ENCODE measurements at places on chromosomes 3 and 15.

DNA sequence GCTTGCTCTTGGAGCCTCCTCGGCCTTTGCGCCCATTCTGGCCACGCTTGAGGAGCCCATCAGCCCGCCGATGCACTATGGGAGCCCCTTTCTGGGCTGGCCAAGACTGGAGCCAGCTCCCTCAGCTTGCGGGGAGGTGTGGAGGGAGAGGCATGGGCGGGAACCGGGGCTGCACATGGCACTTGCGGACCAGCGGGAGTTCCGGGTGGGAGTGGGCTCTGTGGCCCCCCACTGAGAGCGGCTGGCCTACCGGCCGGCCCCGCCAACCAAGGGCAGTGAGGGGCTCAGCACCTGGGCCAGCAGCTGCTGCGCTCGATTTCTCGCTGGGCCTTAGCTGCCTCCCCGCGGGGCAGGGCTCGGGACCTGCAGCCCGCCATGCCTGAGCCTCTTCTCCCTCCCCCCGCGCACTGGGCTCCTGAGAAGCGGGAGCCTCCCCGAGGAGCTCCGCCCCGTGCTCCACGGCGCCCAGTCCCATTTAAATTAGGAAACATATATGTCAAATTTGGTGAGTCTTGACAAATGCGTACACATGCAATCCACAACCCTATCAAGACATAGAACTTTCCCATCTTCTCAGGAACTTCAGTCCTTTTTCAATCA is 97.6 kb upstream of the CNTN3 start:
- DNase-seq: no peak

DNA sequence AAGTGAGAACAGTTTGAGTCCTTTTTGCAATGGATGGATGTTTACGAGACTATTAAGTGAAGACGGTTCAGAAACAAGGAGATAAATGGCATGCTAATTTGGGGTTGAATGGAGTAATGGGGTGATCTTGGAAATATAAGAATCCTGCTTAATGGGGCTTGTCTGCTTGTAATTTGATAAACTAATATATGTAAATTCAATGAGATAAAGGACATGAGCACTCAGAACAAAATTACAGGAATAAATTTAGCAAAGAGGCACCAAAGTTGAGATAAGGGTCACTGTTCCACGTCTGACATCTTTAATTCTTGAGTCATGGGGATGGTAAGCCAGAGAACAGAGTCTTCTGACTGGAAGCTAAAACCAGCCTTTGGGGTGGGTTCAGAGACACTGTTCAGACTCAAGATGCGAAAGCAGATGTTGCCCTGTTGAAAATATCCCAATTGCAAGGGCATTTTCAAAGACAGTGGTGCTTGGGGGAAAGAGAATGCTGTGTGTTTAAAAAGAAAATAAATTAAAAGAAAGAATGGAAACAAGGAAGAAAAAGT is 67.8 kb upstream of the CHRNB4 start:
- DNase-seq: no peak

DNA sequence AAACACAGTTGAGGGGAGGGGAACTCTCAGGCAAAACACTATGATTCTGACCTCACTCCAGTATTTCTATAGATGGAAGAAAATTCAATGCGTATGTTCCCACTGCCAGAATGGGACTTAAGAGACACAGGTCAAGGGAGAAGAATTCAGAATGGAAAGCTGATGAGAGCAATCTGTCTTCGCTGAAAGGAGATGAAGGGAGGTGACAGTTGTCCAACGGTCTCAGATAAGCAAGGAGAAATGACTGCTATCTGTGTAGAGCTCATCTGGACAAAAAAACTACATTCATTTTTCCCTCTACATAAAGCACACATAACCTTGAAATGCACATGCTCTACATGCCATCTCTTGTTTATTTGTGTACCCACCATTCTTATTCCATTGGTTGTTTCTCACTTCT is 405.1 kb downstream of the LSAMP start:
- no peak for DNase-seq

DNA sequence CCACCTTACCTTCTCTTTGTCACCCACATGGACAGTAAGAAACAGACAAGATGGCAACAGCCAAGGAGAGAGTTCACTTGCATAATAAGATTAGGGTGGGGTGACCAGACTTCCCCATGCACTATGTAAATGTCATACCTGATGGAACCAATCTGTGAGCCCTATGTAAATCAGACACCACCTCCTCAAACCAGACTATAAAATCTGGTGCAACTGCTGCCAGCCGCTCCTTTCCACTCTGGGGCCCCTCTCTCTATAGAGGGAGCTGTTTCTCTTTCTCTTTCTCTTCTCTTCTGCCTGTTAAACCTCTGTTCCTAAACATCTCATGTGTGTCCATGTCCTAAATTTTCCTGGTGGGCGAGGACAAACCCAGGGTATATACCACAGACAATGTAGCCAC is 405.5 kb upstream of the CNTN4 start:
- no peak for DNase-seq

DNA sequence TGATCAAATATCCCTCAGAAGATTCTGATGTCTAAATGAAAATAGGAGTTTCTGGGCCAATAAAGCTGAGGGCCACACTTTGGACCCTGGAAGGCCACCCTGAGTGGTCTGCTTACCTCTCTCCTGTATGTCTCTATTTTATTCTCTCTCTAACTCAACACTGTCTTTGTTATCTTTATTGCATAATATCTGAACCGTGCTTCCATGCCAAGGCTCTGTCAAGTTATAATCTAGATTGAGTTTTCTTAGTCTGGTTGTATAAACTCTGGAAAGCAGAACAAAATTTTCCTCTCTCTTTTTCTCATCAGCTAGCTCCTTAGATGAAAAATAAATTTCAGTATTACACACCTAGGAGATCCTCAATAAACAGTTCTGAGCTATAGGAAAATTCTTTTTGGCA is 36.2 kb upstream of the ACTL6A start:
- DNase-seq: no peak

DNA sequence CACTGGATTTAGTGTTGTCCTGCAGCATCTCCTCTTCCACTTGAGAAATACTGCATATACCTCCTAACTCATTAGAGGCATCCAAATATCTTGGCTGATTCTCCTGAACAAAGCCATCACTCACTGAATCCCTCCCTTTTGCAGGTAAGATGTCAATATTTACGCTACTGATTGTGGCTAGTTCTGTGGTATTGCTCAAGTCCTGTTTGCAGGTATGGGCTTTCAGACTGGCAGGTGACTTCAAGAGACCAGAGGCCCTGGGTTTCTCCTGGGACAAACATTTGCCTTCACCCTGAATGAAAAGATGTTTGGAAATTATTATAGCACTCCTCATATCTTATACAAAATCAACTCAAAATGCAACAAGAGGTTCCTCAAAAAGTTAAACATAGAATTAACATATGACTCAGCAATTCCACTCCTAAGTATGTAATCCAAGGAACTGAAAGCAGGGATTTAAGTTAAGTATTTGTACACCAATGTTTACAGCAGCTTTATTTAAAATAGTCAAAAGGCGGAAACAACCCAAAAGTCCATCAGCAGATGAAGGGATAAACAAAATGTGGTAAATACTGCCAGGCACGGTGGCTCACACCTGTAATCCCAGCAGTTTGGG is 18.6 kb downstream of the NEK4 start:
- DNase-seq: no peak

GRCh38 chr3:52873433-52874159 is 23.8 kb downstream of the STIMATE start:
- no peak for DNase-seq

DNA sequence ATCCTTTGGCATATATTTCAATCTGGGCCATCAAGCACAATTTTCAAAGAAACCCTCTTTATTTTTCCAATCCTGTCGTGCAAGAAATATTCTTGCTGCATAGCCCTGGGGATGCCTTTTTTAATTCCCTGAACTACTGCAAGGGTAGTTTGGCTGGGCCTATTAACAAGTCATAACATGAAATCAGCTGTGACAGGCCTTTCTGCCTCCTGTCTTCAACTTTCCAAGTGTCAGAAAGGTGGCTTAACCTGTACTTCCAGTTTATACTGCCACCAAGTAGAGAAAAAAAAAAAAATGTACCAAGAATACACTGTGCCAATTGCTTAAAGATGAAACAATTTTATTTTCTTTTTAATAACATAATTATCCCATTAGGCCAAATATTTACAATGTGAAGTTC is 32.4 kb upstream of the SPPL2A start:
- DNase-seq: no peak

GRCh38 chr15:80703965-80704364 is 8.9 kb downstream of the ABHD17C start:
- no peak for DNase-seq

DNA sequence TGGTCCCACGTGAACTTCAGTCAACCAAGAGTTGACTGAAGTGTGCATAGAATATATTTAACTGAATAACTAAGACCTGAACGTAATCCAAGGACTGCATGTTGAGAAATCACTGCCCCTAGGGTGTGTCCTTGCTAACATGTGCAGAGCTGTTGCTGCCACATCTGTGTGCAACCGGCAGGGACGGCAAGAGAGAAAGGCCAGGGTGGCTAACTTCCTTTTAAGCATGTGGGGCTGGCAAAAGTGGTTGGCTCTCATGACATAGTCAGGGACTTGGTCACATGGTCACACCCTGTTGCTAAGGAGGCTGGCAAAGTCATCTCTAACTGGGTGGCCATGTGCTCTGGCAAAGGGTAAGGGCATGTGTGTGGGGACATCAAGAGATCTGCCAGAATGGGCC is 52.4 kb downstream of the GASK1A start:
- no peak for DNase-seq

GRCh38 chr3:69326855-69327300 is 59.0 kb downstream of the FRMD4B start:
- no peak for DNase-seq

GRCh38 chr3:191244242-191244867 is 45.3 kb downstream of the OSTN start:
- no peak for DNase-seq

DNA sequence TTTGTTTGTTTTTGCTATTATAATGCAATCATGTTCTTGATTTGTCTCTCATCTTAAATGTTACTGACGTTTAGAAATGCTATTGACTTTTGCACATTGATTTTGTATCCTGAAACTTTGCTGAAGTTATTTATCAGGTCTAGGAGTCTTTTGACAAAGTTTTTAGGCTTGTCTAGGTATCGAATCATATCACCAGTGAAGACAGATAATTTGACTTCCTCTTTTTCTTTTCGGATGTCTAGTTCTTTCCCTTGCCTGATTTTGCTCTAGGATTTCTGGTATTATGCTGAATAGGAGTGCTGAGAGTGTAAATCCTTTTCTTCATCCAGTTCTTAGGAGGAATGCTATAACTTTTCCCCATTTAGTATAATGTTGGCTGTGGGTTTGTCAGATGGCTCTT is 719.7 kb upstream of the BCHE start:
- no peak for DNase-seq

- no peak for DNase-seq
These were observed 170.3 kb downstream of the NECTIN3 start for GRCh38 chr3:111241960-111242359.

GRCh38 chr3:53500165-53500777 is 5.9 kb downstream of the CACNA1D start:
- DNase-seq: no peak

DNA sequence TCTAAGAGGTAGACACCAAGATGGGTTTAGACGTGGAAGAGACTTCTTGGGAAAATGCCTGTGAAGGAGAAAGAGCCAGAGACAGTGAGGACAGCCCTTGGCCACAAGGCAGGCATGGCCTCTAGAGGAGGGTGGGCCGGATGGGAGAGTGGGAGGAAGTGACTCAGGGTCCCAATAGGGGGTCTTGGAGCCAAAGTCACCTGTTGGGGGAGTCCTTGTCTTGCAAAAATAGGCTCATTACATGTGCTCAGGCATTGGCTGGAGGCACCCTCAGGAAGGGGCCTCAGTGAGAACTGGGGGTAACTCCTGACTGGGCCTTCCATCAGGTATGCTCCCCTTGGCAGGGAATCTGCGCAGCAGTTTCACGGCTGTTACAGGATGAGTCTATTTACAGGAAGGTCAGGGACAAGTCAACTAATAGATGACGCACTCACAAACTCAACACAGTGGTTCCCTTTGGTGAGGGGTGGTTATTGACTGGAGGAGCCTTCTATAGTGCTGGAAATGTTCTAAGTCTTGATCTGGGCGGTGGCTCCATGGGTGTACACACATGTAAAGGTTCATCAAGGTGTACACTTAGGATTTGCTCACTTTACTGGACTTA is 259.6 kb downstream of the XXYLT1 start:
- DNase-seq: no peak

Measured in NCI-H1930 (cell line).